ENCODE measurements at places on chromosomes 16 and 17.

GRCh38 chr16:30027588-30028437 is 3.3 kb downstream of the TLCD3B start:
- H3K4me3 ChIP-seq, result no peak overlapping the region
- H3K36me3 ChIP-seq, result no peaks in the 10 kb centered on the region
- DNase-seq, result no peak
- no peak overlapping the region for H3K27ac ChIP-seq
- peaks cover 61% of the 10 kb centered on the region for H3K27me3 ChIP-seq

GRCh38 chr16:2143878-2144485 is 4.4 kb upstream of the RAB26 start:
- no peaks in the 10 kb centered on the region for H3K36me3 ChIP-seq
- H3K27me3 ChIP-seq, result no peaks in the 10 kb centered on the region
- H3K27ac ChIP-seq, result no peak overlapping the region
- H3K4me3 ChIP-seq, result no peak overlapping the region

DNA sequence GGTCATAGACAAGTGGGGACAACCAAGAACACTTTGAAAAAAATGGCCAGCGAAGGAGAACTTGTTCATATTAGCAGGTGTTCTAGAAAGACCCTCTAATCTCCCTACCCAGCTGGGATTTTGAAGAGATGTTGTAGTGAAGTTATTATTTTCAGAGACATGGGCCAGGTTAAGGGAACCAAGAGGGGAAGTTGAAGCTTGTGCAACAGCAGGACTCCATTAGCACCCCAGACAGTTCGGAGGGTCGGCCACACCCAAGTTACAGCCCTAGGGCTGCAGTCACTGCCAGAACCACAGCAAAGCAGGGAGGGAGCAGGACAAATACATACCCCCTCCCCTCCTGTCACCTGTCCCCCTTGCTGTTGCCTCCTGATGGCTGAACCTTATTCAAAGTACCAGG is 42.3 kb downstream of the WSB1 start:
- DNase-seq, result no peak
- H3K4me1 ChIP-seq, result peaks cover 20% of the 10 kb centered on the region
- no peak overlapping the region for H3K27ac ChIP-seq
- H3K36me3 ChIP-seq, result no peaks in the 10 kb centered on the region
- no peak overlapping the region for H3K4me3 ChIP-seq

- H3K36me3 ChIP-seq, result no peaks in the 10 kb centered on the region
- peak; percentile 85 for DNase-seq
- H3K4me1 ChIP-seq, result peaks cover 12% of the 10 kb centered on the region
- peak overlapping the region; percentile 95 for H3K4me3 ChIP-seq
Observed at GRCh38 chr16:66603537-66604375, 748 bp upstream of the CMTM3 start.

- DNase-seq, result peak; percentile 61
- H3K36me3 ChIP-seq, result no peaks in the 10 kb centered on the region
- peaks cover 43% of the 10 kb centered on the region for H3K4me1 ChIP-seq
- H3K27ac ChIP-seq, result peak overlapping the region; percentile 92
- no peaks in the 10 kb centered on the region for H3K27me3 ChIP-seq
Observed at GRCh38 chr17:57408071-57408811, 151.9 kb downstream of the MSI2 start.

DNA sequence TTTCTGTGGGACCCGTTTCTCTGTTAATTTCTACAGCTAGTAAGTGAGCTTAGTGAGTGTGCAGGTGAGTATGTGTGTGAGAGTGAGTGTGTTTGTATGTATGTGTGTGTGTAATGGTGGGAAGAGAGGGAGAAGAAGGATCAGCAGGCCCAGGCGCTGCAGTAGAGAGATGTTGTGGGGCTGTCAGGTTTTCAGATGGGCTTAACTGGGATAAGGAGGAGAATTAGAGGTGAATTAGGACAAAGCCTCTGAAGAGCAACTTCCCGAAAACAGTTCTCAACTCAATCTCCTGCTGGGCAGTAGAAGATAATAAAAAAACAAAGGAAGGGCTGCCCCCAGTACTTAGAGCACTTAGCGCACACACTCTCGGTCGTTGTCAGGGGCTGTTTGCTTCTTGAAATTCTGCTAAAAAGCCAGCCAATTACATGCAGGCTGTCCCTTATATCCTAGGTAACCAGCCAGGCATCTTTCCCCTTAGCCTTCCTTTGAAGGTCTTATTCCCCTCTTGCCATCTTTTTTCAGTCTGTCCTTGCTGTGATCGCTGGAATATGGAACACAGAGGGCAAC is 63.4 kb downstream of the CLEC16A start:
- no peak overlapping the region for H3K27ac ChIP-seq
- no peaks in the 10 kb centered on the region for H3K27me3 ChIP-seq
- H3K4me3 ChIP-seq, result no peak overlapping the region
- no peak for DNase-seq
- no peaks in the 10 kb centered on the region for H3K4me1 ChIP-seq

DNA sequence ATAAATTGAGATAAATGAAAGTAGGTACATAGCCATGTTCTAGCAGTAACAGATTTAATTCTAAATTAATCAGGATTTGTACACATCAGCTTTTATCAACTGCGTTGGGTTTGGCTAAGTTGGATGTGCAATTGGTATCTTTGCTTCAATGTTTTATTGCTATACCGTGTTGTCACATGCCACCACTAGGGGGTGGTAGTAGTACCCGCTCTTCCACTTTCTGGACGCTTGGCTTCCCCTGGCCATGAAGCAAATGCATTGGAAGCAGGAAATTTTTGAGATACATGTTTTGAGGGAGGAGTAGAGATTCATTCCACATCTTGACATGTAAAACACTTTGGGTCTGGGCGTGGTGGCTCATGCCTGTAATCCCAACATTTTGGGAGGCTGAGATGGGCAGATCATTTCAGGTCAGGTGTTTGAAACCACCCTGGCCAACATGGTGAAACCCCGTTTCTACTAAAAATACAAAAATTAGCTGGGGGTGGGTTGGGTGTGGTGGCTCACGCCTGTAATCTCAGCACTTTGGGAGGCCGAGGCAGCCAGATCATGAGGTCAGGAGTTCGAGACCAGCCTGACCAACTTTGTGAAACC is 58.6 kb downstream of the EMP2 start:
- H3K27ac ChIP-seq, result no peak overlapping the region
- DNase-seq, result peak; percentile 78
- H3K36me3 ChIP-seq, result no peaks in the 10 kb centered on the region
- H3K27me3 ChIP-seq, result no peaks in the 10 kb centered on the region
- H3K4me3 ChIP-seq, result no peak overlapping the region

DNA sequence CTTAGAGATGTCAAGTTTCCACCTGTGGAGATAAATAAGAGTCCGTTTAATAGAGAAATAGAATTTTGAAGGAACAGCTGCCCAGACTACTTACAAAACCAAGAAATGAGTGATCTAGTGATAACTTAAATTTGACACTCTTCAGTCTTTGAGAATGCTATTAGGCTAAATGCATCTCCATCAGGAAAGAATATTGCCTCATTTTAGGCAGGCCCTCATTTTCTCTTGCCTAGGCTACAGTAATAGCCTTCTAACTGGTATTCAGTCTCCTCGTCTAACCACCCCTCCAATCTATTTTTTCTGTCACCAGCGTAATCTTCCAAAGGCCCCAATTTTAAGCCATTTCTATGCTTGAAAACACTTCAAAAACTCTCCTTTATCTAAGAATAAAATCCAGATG is 537.8 kb upstream of the CA10 start:
- no peak for DNase-seq
- H3K4me3 ChIP-seq, result no peak overlapping the region
- no peaks in the 10 kb centered on the region for H3K27me3 ChIP-seq
- H3K27ac ChIP-seq, result no peak overlapping the region
- no peaks in the 10 kb centered on the region for H3K4me1 ChIP-seq
- no peaks in the 10 kb centered on the region for H3K36me3 ChIP-seq

DNA sequence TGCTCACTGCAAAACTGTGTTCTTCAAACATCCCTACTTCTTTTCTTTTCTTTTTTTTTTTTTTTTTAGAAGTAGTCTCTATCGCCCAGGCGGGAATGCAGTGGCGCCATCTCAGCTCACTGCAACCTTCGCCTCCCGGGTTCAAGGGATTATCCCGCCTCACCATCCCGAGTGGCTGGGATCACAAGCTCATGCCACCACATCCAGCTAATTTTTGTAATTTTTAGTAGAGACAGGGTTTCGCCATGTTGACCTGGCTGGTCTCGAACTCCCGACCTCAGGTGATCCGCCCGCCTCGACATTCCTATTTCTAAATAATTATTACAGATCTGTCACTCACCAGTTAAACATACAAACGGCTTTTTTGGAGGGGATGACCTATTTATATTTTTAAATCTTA is 1.0 kb upstream of the RNASEK start:
- no peaks in the 10 kb centered on the region for H3K27me3 ChIP-seq
- DNase-seq, result no peak
- H3K36me3 ChIP-seq, result no peaks in the 10 kb centered on the region
- peak overlapping the region; percentile 93 for H3K4me3 ChIP-seq
- H3K4me1 ChIP-seq, result peaks cover 12% of the 10 kb centered on the region

DNA sequence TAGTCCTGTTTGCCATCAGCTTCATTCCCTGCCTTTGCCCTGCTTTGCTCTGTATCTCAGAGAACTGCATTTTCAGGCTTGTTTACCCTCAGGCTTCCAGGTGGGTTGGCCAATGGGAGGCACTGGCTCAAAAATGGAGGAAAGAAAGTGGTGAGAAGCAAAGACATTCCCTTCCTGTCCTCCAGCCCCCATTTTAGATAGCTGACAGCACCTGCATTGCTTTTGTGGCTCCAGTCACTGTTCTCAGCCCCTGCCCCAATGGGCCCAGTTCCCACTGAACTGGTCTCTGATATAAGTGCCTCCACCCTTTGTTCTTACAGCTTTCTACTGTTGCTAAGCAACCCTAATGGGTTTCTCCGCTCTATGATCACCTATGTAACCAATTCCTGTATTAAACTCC is 19.4 kb upstream of the SDK2 start:
- H3K4me1 ChIP-seq, result no peaks in the 10 kb centered on the region
- H3K36me3 ChIP-seq, result no peaks in the 10 kb centered on the region
- peaks cover 4% of the 10 kb centered on the region for H3K27me3 ChIP-seq
- no peak overlapping the region for H3K27ac ChIP-seq
- no peak overlapping the region for H3K4me3 ChIP-seq

- DNase-seq, result peak; percentile 41
- peaks cover 72% of the 10 kb centered on the region for H3K27me3 ChIP-seq
- H3K27ac ChIP-seq, result no peak overlapping the region
- H3K36me3 ChIP-seq, result no peaks in the 10 kb centered on the region
- H3K4me1 ChIP-seq, result peaks cover 16% of the 10 kb centered on the region
Observed at GRCh38 chr17:73646409-73647300, 2.4 kb upstream of the SDK2 start.

- no peaks in the 10 kb centered on the region for H3K36me3 ChIP-seq
- peaks cover 17% of the 10 kb centered on the region for H3K4me1 ChIP-seq
- no peak overlapping the region for H3K4me3 ChIP-seq
- no peaks in the 10 kb centered on the region for H3K27me3 ChIP-seq
Observed at GRCh38 chr16:48505705-48506104, 104.3 kb downstream of the N4BP1 start.

GRCh38 chr17:48915459-48916282 is 7.5 kb downstream of the UBE2Z start:
- peak overlapping the region; percentile 69 for H3K27ac ChIP-seq
- no peaks in the 10 kb centered on the region for H3K36me3 ChIP-seq
- H3K4me1 ChIP-seq, result peaks cover 6% of the 10 kb centered on the region
- H3K27me3 ChIP-seq, result no peaks in the 10 kb centered on the region
- DNase-seq, result peak; percentile 60
- no peak overlapping the region for H3K4me3 ChIP-seq

- no peak overlapping the region for H3K4me3 ChIP-seq
- H3K36me3 ChIP-seq, result no peaks in the 10 kb centered on the region
- H3K27ac ChIP-seq, result no peak overlapping the region
- no peaks in the 10 kb centered on the region for H3K27me3 ChIP-seq
Observed at GRCh38 chr16:14523632-14524031, 106.4 kb downstream of the PARN start.

DNA sequence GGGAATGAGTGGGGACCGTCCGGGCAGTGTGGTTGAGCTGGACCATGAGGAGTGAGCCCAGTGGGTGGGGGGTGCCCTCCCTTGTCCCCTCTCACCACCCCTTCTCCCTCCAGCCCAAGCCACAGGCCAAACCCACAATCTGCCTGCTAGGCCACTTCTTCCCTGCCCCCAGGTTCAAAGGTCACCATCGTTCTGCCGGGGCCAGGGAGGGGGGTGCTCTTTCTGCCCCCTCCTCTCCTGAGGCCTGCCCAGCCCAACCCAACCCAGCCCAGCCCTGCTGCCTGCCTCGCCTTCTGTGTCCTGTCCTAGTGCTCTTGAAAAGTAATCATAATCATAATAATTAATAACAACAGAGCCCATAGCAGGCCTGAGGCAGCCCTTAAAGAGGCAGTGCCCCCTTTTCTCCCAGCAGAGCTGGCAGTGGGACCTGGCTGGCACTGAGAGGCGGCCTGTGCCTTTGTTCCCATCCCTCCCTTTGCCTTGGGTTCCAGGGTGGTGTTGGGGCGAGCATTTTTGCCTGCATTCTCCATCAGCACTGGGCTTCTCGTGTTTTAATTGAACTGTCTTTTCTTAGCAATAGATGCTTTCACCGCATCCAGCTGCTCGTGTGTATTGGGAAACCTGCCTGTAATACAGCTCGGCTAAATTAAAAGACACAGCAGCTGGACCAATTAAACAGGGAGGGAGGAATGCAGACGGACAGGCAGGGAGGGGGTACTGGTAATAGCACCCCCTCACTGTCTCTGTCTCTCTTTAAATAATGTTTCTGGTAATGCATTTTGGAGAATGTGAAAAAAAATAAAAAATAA is 46.8 kb downstream of the SREBF1 start:
- DNase-seq, result no peak
- no peaks in the 10 kb centered on the region for H3K36me3 ChIP-seq
- no peaks in the 10 kb centered on the region for H3K27me3 ChIP-seq
- no peak overlapping the region for H3K4me3 ChIP-seq

GRCh38 chr16:52078716-52079655 is 468.0 kb downstream of the TOX3 start:
- H3K27me3 ChIP-seq, result peaks cover 5% of the 10 kb centered on the region
- H3K36me3 ChIP-seq, result no peaks in the 10 kb centered on the region
- no peak for DNase-seq
- H3K4me1 ChIP-seq, result no peaks in the 10 kb centered on the region
- peak overlapping the region; percentile 8 for H3K27ac ChIP-seq

DNA sequence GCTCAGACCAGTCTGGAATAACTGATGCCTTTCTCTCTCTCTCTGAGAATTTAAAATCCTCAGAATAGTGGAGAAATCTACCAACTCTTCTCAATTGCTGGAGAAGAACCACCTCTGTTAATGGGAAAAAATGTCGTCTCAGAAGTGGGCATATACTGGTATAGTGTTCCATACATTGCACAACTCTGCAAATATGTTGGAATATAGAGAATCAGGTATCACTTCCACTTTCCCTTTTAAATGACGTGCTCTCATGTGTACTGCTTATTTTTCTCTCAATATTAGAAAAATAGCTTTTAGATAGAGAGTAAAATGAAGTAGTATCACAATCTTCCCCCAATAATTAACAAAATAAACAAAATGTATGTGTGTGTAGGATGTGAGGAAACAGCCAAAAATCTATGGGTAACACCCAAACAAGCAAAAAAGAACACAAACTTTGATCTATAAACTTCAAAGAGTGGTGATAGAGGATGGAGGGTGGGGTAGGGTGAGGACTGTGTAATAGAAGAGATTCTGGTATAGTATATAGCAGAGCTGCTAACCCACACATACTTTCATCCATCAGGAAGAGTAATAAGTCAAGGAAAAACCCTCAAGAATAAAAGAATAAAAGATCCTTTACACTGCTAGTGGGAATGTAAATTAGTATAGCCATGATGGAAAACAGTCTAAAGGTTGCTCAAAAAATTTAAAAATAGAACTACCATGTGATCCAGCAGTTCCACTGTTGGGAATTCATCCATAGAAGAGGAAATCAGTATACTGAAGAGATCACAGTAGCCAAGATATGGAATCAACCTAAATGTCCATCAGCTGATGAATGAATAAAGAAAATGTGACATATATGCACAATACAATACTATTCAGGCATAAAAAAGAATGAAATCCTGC is 46.9 kb downstream of the NFATC3 start:
- H3K27ac ChIP-seq, result no peak overlapping the region
- no peaks in the 10 kb centered on the region for H3K27me3 ChIP-seq
- no peak overlapping the region for H3K4me3 ChIP-seq
- H3K36me3 ChIP-seq, result no peaks in the 10 kb centered on the region
- DNase-seq, result no peak
- H3K4me1 ChIP-seq, result no peaks in the 10 kb centered on the region

Data from hepatocyte (in vitro differentiated cells).